ENCODE measurements at places on chromosomes 6 and 20. TPM values are rescaled to one million over a fixed set of nuclear protein-coding genes. Genes with fewer than 3 reads are reported as not detected.

DNA sequence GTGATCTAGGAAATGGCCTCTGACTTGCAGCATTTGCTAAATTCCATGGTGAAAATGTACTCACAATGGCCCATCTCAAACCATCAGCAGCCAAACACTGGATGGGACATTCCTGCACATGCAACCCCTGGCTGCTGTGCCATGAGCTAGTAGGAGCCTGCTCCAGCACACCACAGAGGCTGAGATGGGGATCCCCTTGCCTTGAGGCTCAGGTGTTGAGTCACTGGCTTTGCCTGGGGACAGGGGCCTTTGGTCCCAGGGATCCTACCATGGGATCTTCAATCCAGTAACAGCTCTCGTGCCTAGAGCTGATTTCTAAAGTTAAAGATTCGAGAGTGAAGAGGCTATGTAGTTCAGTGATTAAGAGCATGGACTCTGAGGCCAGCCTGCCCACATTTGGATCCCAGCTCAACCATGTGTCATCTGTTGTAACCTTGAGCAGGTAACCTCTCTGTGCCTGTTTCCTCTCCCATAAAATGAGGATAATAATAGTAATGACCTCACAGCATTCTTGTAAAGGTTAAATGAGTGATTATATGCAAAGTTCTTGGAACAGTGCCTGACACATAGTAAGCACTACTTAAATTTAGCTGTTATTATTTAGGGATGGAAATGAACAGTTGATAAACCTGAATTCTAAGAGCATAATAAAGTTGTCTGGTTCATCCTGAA lies 16.4 kb downstream of the FOXQ1 start:
- H3K4me1 ChIP-seq, result no peaks in the 10 kb centered on the region
- no peak overlapping the region for H3K4me3 ChIP-seq
- no peaks in the 10 kb centered on the region for H3K27me3 ChIP-seq
- no peaks in the 10 kb centered on the region for H3K36me3 ChIP-seq

DNA sequence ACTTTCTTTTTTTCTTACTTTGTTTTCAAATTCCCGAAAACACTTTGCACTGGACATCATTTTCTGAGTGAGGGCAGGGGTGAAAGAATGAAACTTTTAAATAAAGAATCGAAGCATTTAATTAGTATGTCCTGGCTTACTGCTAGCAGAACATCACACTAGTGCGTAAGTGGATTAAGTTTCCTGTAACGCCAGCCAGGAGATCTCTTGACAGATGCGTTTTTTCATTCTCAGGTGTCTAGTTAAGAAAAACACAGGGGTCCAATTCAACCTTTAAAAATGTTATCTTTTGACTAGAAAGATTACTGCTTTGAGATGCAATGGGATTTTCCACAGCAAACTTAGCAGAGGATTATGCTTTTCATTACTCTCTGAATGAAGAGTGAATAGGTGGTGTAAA lies 858.8 kb upstream of the EPHA7 start:
- H3K4me3 ChIP-seq, result no peak overlapping the region
- H3K27me3 ChIP-seq, result no peaks in the 10 kb centered on the region
- no peak for DNase-seq
- no peaks in the 10 kb centered on the region for H3K36me3 ChIP-seq
- no peaks in the 10 kb centered on the region for H3K4me1 ChIP-seq

GRCh38 chr6:14369717-14370116 lies 252.1 kb downstream of the CD83 start:
- H3K4me3 ChIP-seq, result no peak overlapping the region
- no peaks in the 10 kb centered on the region for H3K27me3 ChIP-seq
- no peak for DNase-seq
- no peak overlapping the region for H3K27ac ChIP-seq

- H3K36me3 ChIP-seq, result no peaks in the 10 kb centered on the region
- DNase-seq, result no peak
- H3K4me1 ChIP-seq, result no peaks in the 10 kb centered on the region
These were observed 35.1 kb upstream of the FAM83C start for GRCh38 chr20:35327074-35327976.

DNA sequence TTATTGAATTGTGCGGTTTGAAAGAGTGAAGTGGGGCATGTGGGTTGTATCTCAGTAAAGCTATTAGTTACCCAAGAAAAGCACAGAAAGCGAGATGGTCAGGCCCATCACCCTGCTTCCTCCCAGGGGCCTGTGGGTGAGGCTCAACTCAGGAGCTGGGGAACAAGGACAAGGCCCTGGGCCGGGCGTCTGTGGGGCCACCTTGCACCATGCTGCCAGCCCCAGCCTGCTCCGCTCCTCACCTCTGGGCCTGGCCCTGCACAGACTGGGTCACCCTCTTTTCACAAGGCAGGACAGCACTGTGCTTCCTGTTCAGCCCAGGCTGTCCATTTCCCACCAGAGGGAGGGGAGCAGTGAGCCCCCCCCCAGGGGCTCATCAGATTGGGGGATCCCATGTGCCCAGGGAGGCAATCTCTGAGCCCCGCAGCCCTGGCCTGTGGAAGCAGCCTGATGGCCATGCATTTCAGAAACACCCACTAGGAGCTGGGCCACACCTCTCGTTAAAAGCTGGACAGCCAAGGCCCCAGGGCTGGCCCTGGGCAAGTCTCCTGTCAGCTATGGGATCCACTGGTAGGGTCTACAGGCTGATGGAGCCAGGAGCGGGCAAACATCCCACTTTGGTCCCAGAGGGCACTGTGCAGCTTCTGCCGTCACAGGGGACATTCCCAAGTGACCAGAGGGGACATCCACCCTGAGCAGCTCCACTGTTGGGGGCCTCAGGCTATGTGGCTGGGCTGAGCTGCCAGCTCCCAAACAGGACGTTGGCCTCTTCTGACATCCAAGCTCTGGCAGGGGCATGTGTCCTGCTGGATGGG lies 55.9 kb downstream of the YTHDF1 start:
- H3K36me3 ChIP-seq, result no peaks in the 10 kb centered on the region
- H3K27ac ChIP-seq, result no peak overlapping the region
- H3K4me3 ChIP-seq, result no peak overlapping the region
- H3K27me3 ChIP-seq, result no peaks in the 10 kb centered on the region

GRCh38 chr20:4740774-4741431 lies 19.2 kb downstream of the PRND start:
- no peaks in the 10 kb centered on the region for H3K27me3 ChIP-seq
- H3K4me3 ChIP-seq, result no peak overlapping the region
- no peak for DNase-seq
- no peaks in the 10 kb centered on the region for H3K36me3 ChIP-seq
- no peaks in the 10 kb centered on the region for H3K4me1 ChIP-seq

- H3K27ac ChIP-seq, result no peak overlapping the region
- no peak for DNase-seq
- H3K27me3 ChIP-seq, result no peaks in the 10 kb centered on the region
- no peak overlapping the region for H3K4me3 ChIP-seq
These were observed 31.4 kb upstream of the GSTA5 start for GRCh38 chr6:52872031-52872430.

GRCh38 chr6:75376347-75377024 lies 91.9 kb upstream of the TMEM30A start:
- no peaks in the 10 kb centered on the region for H3K27me3 ChIP-seq
- H3K4me3 ChIP-seq, result no peak overlapping the region
- H3K36me3 ChIP-seq, result no peaks in the 10 kb centered on the region
- H3K4me1 ChIP-seq, result peaks cover 19% of the 10 kb centered on the region
- no peak overlapping the region for H3K27ac ChIP-seq

DNA sequence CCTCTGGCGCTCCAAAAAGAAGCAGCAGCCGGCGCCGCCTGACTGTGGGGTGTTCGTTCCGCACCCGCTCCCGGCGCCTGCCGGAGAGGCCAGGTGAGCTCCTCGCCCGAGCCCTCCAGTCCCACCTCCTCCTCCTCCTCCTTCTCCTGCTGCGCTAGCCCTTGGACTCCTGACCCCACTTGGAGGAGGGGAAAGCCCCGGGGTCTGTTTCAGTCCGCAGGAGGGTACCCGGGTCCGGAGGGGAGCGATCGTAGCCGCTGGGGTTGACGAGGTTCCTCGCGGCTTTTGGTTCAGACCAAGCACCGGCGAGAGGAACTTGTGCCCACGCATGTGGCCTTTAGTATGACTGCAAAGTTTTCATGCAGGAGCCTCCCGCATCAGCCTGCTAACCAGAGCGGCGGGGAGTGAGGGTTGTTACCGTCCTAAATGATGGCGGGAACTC lies 493 bp downstream of the CRYBG1 start:
- no peaks in the 10 kb centered on the region for H3K36me3 ChIP-seq
- no peak overlapping the region for H3K27ac ChIP-seq
- H3K4me3 ChIP-seq, result peak overlapping the region; percentile 62
- H3K4me1 ChIP-seq, result peaks cover 11% of the 10 kb centered on the region
- H3K27me3 ChIP-seq, result no peaks in the 10 kb centered on the region
- no peak for DNase-seq

DNA sequence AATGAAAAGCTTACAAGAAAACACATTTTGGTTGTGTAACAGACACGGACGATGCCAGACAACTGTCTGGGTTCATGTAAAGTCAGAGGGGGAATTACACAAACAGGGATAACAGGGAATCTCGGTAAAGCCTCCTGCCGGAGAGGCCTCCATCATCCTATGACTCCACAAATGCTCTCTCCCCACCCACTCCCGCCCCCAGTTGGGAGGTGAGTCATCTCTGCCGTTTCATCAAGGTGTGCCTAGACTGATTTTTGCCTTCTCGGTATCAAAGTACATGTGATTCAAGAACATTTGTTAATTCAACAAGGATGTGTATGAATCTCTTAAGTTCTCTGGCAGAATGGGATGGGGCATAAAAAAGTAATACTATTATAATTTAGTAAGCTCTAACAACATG lies 304.9 kb upstream of the PRDM1 start:
- H3K4me3 ChIP-seq, result no peak overlapping the region
- DNase-seq, result no peak
- no peak overlapping the region for H3K27ac ChIP-seq
- H3K4me1 ChIP-seq, result no peaks in the 10 kb centered on the region
- no peaks in the 10 kb centered on the region for H3K27me3 ChIP-seq

- no peaks in the 10 kb centered on the region for H3K36me3 ChIP-seq
- no peak for DNase-seq
- H3K4me1 ChIP-seq, result no peaks in the 10 kb centered on the region
- H3K27ac ChIP-seq, result no peak overlapping the region
- H3K4me3 ChIP-seq, result no peak overlapping the region
These were observed 95.0 kb downstream of the ARHGAP18 start for GRCh38 chr6:129615020-129615419.

- no peak overlapping the region for H3K27ac ChIP-seq
- no peaks in the 10 kb centered on the region for H3K27me3 ChIP-seq
- peak overlapping the region; percentile 32 for H3K4me3 ChIP-seq
- no peaks in the 10 kb centered on the region for H3K36me3 ChIP-seq
- H3K4me1 ChIP-seq, result peaks cover 15% of the 10 kb centered on the region
These were observed 56.1 kb downstream of the NFATC2 start for GRCh38 chr20:51486197-51487005.

DNA sequence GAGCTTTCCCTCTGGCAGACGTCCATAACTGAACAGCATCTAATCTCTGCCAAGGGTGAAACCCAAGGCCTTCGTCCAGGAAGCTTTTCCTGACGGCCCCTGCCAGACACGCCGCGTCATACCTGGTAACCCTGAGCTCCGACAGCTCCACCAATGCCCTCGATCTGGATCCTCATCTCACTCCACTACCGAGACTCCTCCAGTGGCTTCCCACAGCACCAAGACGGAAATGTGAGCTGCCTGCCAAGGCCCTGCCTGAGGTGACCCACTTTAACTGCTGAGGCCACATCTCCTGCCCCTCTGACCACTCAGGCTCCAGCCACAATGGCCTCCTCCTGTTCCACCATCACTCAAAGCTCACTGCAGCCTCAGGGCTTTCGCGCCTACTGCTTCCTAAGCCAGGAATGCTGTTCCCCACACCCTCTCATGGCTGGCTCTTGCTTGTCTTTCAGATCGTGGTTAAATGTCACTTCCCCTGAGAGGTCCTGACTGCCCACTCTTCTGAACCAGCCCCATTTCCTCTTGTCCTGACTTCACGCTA lies 143.2 kb downstream of the PREX1 start:
- no peak overlapping the region for H3K4me3 ChIP-seq
- DNase-seq, result no peak
- H3K4me1 ChIP-seq, result peaks cover 75% of the 10 kb centered on the region
- peak overlapping the region; percentile 8 for H3K27ac ChIP-seq

DPPA5 gene
- not detected for total RNA-seq

ERMARD gene
- 13.7 TPM for total RNA-seq

MROH8 gene
- total RNA-seq, result 12.7 TPM

TP53TG5 gene
- total RNA-seq, result not detected

PGBD1 gene
- total RNA-seq, result 8.3 TPM
